ENCODE measurements at places on chromosomes 6 and 20.

- DNase-seq: no peak
These were observed 134.0 kb downstream of the SAMD5 start for GRCh38 chr6:147642458-147642857.

DNA sequence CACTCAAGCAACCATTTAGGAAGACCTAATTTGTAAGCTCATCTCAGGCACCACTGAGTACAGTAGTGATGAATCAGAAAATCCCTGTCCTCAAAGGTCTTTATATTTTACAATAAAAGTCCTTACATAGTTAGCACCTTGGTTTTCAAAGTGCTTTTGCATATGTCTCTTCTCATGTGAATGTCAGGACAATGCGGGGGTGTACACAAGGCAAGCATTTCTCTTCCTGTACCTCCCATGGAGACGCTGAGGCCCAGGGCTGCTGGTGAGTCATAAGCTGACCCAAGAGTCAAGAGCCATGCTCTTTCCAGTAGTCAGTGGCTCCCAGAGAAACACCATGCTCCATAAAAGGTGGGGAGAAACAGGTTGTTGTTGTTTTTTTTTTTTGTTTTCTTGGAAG, 174.0 kb downstream of the GJA10 start:
- no peak for DNase-seq

DNA sequence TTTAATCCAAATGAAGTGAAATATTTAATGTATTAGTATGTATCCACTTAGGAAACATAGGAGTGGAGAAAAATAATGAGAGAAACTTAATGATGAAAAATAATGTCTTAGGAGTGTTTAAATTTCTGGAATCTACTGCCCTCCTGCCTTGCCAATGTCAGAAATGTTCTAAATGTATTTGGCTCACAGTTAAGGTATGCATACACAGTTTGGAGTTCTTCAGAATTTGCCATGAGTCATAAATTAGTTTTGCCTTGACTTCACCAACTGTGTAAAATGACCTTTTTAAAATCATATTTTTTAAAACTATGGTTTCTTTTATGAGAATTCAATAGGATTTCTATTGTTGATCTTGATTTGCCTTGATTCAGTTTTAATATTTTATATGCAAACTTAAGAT, 191.7 kb upstream of the HSF2 start:
- no peak for DNase-seq

GRCh38 chr6:4774715-4775493, 1.3 kb upstream of the CDYL start:
- DNase-seq: peak; percentile 36

DNA sequence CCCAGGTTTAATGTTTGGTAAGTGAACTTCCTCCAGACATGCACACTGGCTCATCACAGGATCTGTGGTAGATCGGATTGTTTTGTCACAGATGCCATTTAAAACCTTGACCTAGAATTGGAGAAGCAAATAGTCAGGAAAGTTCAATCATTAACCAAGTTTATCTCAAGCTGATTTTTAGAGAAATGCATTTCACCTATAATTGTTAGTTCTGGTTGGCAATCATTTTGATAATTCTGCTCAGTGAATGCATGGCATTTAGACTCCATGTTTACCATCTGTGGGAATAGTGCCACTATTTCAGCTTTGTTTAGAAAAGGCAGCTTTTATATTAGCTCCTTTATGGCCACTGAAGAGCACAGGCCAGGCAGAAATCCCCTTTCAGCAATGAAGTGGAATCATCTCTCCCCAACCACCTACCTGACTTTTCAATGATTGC, 73.9 kb upstream of the IPCEF1 start:
- no peak for DNase-seq

- no peak for DNase-seq
These were observed 69.4 kb upstream of the ARID1B start for GRCh38 chr6:156707818-156708217.

GRCh38 chr6:44926556-44926955, 401.6 kb upstream of the RUNX2 start:
- DNase-seq: no peak

DNA sequence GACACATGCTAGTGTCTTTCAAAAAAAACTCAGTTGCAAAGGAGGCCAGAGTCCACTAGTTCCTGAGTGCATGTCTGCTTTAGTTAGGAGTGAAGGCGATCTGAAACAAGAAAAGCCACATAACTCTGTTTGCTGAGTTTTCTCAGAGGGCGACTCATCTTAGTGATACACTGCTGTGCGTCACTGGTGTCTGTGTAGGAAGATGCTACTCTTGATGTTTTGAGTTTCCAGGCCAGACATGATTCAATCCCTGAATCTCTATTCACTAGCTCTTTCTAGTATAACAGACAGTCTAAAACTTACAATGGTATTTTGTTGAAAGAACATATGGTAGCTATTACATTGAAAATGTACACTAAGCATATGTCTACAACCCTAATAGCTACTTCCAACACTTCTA, 60.9 kb downstream of the GFRAL start:
- peak; percentile 21 for DNase-seq

- no peak for DNase-seq
These were observed 84.9 kb downstream of the ASCC3 start for GRCh38 chr6:100796049-100796823.

All from right hindlimb (tissue), 1 donor.